ENCODE measurements at places on chromosomes 4 and X.

DNA sequence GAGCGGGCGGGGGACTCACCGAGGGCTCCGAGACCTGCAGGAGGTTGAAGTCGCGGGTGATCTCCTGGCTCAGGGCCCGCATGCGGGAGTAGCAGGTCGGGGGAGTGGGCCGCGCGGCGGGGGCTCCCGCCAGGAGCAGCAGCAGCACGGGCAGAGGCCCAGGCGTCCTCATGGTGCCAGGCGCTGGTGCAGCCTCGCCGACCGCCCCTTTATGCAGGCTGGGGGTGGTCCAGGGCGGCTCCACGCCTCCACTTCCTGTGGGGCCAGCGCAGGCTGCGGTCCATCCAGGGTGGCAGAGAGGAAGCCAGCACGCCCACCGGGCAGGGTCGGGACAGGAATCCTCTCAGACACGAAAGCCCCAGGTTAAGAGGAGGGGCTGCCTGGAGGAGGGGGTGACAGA, at the start of gene CYTL1:
TSS of gene CYTL1 (minus strand) at position 185 of the 400 bp plus-strand sequence. CDS start at position 172, 13 bp downstream.
- DNase-seq = no peak

DNA sequence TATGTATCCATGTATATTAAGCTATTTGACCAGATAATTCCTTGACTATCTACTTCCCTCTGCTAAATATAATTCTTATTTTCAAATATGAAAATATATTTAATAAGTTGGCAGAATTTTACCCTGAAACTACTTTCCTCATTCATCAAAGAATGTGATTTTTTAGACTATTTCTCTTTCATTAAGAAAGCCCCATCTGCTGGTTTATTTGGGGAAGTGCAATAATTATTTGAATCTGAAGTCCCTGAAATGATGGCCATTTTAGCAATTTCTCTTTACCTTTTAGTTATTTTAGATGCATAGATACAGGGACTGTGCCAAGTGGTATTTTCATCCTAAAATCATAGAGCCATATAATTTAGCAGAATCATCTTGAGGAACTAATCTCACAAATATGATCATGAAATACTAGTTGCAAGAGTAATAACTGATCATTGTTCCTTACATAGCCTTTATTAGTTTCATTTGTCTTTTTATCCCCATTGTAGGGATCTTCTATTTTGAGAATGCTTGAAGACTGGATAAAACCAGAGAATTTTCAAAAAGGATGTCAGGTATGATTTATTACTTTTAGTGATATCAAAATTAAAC, 39.0 kb downstream of the ENPEP start:
- peak; percentile 19 for DNase-seq

GRCh38 chrX:24646006-24646405, 1.1 kb downstream of the PCYT1B start:
- DNase-seq = no peak

GRCh38 chrX:39952989-39953388, 144.8 kb downstream of the BCOR start:
- DNase-seq = peak; percentile 23

DNA sequence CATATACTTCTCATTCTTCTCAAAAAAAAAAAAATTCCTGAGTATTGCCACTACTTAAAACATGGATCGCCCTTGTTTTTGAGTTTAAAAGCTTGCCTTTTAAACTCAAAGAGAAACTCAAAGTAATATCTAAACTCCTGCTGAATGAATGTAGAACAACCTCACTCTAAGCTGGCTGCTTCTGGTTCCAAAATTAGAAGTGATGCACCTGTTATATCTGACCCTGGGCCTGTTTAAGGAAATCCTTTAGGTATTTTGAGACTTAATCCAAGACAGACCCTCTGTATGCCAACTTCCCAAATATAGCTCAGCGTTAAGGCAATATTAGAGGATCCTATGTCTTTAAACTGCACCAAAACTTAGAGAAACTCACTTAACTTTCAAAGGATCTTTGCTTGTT, 1.8 kb upstream of the OTUD4 start:
- no peak for DNase-seq

DNA sequence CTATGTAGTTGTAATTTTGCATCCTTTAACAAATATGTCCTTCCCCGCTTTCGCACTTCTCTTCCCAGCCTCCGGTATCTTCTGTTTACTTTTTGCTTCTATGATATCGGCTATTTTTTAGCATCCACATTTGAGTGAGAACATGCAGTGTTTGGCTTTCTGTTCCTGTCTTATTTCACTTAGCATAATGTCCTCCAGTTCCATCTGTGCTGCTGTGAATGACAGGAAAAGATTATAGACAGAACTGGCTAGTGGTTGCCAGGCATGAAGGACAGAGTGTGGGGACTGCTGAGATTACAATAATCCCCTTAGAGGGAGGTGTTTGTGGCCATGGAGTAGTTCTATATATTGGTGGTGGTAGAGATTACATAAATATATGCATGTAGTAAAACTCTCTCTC, 588.6 kb downstream of the NLGN4X start:
- no peak for DNase-seq

- no peak for DNase-seq
These were observed 13.3 kb downstream of the HELT start for GRCh38 chr4:185031611-185032010.

DNA sequence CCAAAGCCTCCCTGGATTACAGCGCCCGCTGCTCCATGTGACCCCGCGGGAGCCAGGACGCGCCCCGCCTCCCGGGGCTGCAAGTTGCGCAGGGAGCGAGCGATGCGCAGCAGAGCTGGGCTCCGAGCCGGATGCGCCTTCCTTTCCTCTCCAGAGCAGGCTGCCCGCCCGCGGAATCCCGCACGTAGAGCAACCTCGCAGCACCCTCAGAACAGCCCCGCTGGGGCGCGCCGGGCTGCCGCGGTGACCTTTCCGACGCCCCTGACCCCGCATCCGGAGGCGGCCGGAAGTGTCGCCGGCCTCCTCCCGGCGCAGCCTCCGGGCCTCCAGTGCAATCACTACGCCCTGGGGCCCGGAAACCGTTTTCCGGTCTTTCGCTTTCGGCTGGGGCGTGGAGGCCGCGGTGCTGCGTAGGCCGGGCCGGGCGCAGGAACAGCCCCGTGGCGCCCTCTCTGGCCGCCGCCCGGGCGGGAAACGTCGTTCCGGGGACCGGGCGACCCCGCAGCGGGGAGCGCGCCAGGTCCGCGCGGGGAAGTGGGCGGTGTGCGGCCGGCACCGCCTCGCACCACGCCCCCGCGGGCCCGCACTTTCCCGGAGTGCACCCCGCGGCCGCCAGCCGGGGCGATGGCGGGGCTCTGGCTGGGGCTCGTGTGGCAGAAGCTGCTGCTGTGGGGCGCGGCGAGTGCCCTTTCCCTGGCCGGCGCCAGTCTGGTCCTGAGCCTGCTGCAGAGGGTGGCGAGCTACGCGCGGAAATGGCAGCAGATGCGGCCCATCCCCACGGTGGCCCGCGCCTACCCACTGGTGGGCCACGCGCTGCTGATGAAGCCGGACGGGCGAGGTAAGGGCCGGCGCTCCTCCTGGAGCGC, at the start of gene CYP4V2:
TSS of gene CYP4V2 (plus strand) at position 368 of the 866 bp plus-strand sequence. CDS start at position 625, 257 bp downstream.
- DNase-seq = peak; percentile 66

- no peak for DNase-seq
These were observed 404.2 kb downstream of the MID1IP1 start for GRCh38 chrX:39205467-39205866.

GRCh38 chr4:152278505-152279233, 257.2 kb downstream of the FBXW7 start:
- DNase-seq = peak; percentile 53

GRCh38 chr4:140426610-140427105, 790 bp downstream of the CLGN start:
- DNase-seq = peak; percentile 60

- no peak for DNase-seq
These were observed 63.5 kb upstream of the PLAC8 start for GRCh38 chr4:83178029-83178428.

GRCh38 chr4:10079912-10080588, 36.5 kb downstream of the WDR1 start:
- DNase-seq = no peak

GRCh38 chr4:38904090-38904666, 36.6 kb downstream of the FAM114A1 start:
- DNase-seq = no peak

- DNase-seq = no peak
These were observed 793.3 kb upstream of the MAGEB2 start for GRCh38 chrX:29422034-29422433.

DNA sequence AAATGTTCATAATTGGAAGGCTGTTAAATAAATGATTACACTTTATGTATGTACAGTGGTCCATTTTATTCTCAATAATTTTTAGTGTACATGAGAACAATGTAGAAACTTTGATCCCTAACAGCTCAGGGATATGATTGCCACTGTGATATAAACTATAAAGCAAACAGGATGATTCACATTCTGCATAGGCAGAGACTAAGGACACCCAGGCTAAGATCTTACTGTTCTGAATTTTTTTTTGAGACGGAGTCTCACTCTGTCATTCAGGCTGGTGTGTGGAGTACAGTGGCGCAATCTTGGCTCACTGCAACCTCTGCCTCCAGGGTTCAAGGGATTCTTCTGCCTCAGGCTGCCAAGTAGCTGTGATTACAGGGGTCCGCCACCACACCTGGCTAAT, 186.6 kb downstream of the PDGFC start:
- DNase-seq = no peak

GRCh38 chrX:117996408-117996807, 120.2 kb downstream of the KLHL13 start:
- no peak for DNase-seq

GRCh38 chr4:145352438-145353145, 129.1 kb upstream of the SMAD1 start:
- no peak for DNase-seq

DNA sequence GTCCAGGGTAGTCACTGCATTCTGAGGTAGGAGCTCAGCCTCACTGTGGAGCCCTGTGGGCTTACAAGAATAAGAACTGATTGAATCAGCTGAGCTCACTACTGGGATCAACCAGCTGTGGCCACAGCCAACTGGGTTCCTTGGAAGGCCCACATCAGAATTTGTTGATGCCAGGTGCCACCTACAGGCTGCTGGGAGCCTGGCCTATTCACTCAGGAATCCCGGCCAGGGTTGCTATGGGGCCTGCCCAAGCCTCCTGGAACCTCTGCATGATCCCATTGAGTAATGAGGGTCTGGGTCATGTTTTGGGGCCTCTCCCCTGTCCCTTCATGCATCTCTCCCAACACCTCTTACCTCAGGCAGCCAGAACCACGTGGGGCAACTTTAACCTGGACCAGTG, 53.9 kb upstream of the KIAA1210 start:
- no peak for DNase-seq

GRCh38 chrX:134998246-134998645, 7.5 kb downstream of the SMIM10 start:
- DNase-seq = no peak

GRCh38 chr4:56480691-56481090, 13.3 kb downstream of the SRP72 start:
- DNase-seq = no peak

DNA sequence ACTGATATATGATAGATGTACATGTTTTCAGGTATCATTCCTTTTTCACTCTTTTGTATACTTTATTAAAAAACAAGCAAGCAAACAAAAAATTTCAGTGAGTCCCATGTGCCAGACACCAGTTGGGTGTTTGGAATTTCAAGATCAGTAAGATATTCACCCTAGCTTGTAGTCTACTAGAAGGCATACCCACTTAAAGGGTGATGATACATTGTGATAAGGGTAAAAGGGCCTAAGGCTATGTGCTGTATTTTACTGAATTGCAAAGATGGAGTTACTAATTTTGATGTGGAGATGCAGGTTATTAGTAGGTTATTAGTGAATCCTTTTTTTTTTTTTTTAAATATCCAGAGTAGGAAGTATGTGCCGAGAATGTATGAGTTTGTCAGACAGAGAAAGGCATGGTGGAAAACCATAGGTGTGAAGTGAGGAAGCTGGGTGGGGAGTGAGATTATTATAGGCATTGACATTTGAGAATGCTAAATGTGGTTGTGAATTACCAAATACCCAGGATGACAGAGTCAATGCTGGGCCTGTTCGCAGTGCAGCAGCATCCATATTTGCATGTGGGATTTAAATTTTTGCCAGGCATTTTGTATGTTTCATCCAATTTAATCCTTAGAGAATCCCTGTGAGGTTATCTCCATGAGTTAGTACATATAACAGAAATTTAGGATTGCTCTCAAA, 10.1 kb downstream of the STIM2 start:
- no peak for DNase-seq

DNA sequence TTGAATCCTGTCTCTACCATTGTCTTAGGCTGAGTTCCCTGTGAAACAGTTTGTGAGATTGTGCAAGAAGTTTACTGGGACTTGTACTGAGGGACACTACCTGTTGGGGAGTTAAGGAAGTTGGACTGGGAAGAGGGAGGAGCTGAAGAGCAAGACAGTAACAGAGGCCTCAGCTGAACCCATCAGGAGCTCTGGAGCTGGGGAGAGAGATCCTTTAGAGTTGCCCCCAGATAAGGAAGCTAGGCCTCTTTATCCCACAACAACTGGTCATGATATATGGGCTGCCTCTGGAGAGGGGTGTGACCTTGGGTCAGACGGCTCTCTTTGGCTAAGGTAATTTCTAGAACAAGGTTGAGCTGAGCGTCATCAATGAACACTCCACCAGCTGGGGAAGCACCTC, 137.8 kb upstream of the SLC4A4 start:
- no peak for DNase-seq

DNA sequence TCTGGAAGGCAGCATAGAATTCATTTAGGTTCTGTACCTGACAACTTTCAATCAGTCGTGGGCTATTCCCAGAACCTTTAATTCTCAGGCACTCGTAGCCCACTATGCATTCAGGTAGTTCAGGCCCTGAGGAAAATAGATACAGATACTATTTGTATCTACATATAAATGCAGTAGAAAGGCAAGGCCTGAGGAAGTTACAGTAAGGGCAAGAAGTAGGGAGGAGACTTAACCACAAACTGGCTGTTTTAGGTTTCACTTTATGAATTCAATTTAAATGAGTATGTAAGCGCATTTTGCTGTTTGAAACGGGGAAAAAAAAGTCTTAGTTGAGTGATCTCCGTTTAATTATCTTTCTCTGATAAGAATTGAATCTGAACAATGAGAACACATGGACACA, 529.4 kb upstream of the ATOH1 start:
- DNase-seq = no peak

- no peak for DNase-seq
These were observed 99.2 kb downstream of the TSPAN7 start for GRCh38 chrX:38660395-38661102.

- DNase-seq = no peak
These were observed 48.6 kb downstream of the PDGFRA start for GRCh38 chr4:54277691-54278090.

- no peak for DNase-seq
These were observed 421.8 kb downstream of the GBA3 start for GRCh38 chr4:23114538-23114937.

DNA sequence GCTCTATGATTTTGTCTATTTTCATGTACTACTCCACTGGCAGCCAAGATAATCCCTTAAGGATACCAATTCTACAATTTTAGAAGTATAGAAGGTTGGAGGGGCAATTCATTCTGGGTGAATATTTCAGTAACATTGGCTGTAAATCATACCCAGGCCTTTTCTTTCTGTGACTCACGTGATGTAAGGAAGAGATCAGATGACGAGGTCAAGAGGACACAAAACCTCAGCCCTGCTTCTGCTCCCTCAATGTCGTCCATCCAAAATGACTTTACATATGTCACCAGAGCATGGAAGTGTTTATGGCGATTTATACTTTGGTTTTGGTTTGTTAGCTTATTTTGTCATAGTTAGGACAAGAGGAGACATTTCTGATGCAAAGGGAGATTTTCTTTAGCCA, 70.7 kb upstream of the SLC4A4 start:
- DNase-seq = no peak
